Dorsolateral prefrontal cortex (tissue), 122 donors: ENCODE measurements at places on chromosomes 2 and 18.

DNA sequence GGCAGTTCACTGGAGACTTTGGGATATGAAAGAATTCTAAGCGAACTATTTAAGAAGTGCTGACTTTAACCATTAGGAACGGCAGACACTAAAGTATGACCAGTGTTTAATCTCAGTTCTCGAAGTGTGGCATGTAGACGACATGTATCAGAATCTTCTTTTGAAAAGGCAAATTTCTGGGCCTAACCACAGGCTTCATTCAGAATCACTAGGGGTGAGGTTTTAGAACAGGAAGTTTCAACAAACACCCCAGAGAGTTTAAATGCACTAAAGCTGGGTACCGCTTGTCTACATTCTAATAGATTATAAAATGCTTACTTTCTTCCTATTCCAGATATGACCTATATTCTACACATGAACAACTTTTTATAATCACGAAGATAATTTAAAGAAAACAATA, 180.3 kb downstream of the ANKRD44 start:
- no peak for DNase-seq

DNA sequence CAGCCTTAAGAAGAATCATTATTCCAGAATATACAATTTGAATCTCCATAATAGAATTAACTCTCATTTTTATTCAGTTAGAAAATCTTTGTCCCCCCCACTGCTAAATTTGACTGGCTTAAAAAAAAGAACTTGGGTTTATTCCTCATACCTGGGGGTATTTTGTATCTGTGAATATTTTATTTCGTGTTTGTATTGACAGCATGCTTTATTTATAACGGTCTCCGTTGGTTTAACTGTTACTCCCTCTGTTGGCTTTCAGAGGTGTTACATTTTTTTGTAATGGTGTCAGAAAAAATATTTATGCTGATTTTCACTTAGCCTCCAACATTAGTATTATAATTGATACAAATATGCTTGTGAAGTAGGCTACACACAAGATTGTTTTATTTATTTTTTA, 109.1 kb downstream of the HAUS1 start:
- no peak for DNase-seq

- no peak for DNase-seq
These were observed 253.5 kb downstream of the NCKAP5 start for GRCh38 chr2:133314795-133315194.

DNA sequence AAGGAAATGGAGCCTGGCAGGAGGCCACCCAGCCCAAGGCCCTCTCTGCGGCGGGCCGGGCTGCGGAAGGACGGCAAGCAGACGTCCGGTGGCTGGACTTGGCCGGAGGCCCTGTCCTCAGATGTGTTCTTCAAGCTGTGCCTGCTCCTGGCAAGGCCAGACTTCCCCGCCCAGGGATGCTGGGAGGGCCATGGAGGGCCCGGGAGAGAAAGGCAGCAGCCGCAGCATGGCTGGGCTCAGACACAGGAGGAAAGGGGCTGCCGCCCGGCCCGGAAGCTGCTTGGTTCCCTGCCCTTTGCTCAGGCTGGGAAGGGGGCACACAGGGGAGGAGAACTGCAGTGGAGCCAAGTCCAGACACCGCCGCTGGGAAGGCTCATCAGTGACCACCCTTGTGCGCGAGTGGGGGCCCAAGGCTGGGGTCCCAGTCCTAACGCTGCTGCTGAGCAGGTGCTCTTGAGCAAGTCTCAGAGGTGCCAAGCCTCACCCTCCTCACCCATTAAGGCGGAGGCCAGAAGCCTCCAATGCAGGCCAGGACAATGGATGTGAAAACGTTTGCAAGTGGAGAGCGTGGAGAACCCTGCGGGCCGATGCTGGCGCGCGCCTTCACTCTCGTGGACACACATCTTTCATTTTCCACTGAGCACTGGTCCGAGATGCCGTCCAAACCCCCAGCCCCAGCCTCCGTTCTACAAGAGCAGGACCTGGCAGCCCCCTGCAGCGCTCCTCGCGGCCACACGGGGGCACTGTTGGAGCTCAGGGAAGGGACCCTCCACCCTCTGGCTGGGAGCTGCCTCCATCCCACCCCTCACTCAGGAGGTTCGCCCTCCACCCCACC, 7.9 kb downstream of the CROCC2 start:
- DNase-seq, result peak; percentile 33

- DNase-seq, result no peak
These were observed 95.6 kb upstream of the ITGB6 start for GRCh38 chr2:160295519-160296207.

DNA sequence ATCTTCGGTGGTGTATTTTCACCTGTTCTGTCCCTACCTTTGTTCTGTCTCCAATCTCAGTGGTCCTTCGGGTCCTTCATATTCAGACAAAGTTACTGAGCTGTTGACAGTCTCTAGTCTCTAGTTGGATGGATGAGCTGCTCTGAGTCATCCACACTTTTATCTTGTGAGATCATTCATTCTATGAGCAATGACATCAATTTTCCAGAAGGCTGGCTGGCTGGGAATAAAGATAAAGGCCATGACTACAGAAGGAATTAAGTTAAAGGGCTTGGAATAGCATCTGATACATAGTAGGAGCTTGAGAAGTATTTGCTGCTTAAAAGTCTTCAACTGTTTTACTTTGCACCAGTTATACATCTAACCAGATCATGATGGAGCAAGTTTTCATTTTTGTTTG, 43.1 kb upstream of the SLC39A10 start:
- DNase-seq, result no peak

- DNase-seq, result no peak
These were observed 85.2 kb downstream of the LRP1B start for GRCh38 chr2:142045641-142046040.

- no peak for DNase-seq
These were observed 257.3 kb downstream of the ATAD2B start for GRCh38 chr2:23669413-23670244.

- DNase-seq, result no peak
These were observed 1.5 kb upstream of the BUB1 start for GRCh38 chr2:110679337-110679707.

- DNase-seq, result no peak
These were observed 740.2 kb upstream of the ZEB2 start for GRCh38 chr2:145260081-145260480.

DNA sequence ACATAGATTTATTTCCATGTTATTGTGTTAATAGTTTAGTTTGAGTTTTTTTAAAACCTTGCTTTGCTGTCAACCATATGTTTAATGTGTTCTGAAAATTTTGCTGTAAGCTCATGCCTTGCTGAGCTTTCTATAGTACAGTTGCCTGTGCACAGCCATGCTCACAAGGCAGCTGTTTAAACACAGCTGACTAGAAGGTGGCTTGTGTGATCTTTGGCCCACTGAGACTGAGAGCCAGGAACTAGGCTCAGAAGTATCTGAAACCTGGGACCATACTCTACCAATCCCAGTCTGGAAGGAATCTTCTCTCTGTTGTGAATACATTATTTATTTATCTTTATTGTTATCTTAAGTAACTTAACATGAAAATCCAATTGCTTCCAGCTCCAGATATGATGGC, 350.5 kb downstream of the KIAA1328 start:
- DNase-seq, result no peak

DNA sequence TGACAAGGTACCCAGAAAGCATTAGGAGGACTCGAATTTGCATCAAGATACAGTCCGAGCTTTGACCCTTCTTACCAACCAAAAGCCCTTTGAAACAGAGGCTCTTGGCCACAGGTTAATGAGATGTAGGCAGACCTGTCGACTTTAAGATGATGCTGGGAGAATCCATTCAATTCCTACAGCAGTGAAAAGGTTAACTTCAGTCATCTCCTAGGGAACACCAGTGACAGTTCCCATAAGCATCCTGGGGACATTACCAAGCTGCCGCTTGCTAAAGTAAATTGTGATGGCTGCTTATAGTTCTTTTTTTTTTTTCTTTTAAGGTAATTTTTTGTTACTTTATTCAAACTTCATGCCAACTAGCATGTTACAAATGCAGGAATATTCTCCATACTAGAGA, 379.3 kb downstream of the SOX11 start:
- no peak for DNase-seq
